ENCODE measurements at places on chromosomes 3 and 15. TPM values are rescaled to one million over a fixed set of nuclear protein-coding genes. Genes with fewer than 3 reads are reported as not detected.

C3orf49 gene
- total RNA-seq, result not detected

LTK gene
- 2.8 TPM for total RNA-seq

DNASE1L3 gene
- not detected for total RNA-seq

ZNF860 gene
- 0.75 TPM for total RNA-seq

WDR93 gene
- not detected for total RNA-seq

SECISBP2L gene
- 25.5 TPM for total RNA-seq

CIAO2A gene
- total RNA-seq, result 90.8 TPM
